ENCODE measurements at places on chromosomes 1 and 21.
A peak's percentile ranks its signal among the peaks of the same experiment; 100 is the strongest.

GRCh38 chr1:20900056-20900455 is 112.9 kb upstream of the HP1BP3 start:
- no peak for DNase-seq

DNA sequence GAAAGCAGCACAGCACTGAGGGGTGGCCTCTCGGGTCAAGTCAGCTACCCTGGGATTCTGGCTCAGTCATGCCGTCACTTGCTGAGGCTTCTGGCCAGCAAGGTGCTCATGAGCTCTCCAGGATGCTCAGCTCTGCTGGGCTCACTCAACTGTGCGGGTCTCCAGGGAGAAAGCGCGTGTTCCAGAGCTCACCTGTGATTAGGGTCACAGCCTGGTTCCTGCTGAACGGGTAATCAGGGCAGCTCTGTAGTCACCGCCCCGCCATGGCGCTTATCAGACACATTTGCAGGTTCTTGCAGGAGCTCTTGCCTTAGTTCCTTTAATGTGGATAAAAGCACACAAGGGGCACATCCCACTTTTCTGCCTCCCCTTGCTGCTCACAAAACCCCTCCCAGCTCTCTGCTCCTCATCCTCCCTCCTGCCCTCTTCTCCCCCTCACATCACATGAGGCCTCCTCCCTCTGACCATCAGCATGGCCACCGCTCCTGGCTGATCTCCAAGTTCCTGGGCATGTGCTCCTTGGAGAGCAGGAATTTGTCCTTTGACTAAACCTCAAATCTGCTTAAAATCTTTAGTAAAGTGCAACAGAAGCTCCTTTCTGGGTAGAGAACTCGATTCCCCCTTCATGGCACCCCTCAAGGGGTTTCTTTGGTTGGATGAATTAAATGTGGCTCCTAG is 2.0 kb downstream of the PCP4 start:
- no peak for DNase-seq

GRCh38 chr1:168774241-168774640 is 45.2 kb upstream of the DPT start:
- no peak for DNase-seq

- no peak for DNase-seq
Measured at GRCh38 chr1:85628791-85629531, 48.4 kb downstream of the CCN1 start.

DNA sequence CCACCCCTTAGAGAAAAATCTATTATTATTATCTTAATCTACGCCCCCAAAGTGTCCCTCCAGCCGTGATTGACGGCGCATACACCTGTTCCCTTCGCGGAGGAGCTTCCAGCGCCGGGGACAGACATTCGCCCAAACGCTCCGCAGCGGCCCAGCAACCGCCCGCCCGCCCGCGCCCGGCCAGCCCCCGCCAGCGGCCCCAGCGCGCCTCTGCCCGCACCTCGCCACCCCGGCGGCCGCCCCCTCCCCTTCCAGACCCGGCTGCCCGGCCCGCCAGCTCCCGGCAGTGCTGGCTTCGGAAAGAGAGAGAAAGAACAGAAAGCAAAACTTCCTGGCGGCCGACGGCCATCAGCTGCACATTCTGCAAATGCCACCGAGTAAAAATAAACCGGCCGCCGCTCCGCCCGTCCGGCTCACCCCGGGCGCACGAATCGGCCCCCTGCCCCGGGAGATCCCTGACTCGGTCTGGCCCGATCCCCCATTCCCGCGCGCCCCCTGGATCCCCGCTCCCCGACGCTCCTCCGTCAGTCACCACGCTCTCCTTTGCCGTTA is 1.6 kb downstream of the CASZ1 start:
- peak; percentile 28 for DNase-seq

DNA sequence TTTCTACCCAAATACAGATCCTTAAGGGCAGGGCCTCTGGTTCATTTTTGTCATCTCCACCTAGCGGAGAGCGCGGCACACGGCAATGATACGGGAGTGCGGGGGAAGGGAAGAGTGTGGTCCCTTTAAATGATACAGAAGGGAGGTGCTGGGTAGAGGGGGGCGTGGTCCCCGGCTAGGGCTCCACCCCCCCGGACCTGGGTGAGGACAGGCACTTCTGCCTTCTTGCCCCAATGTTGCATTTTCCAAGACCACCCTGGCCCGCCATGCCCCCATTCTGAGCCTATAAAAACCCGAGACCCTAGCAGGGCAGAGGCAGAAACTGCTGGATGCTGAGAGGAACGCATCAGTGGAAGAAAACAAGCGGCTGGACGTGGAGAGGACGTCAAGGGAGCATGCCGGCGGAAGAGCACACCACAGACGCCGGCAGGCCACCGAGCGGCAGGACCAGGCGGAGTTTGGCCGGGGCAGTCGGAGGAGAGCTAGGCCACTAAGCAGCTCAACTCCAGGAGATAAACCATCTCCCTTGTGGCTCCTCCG is 30.0 kb downstream of the LRRC3 start:
- no peak for DNase-seq
